NB4 (cell line): ENCODE measurements at places on chromosomes 16 and 17.

- DNase-seq: no peak
Observed at GRCh38 chr16:74201576-74201975, 95.0 kb upstream of the PSMD7 start.

GRCh38 chr17:66714046-66715023 is 120.6 kb upstream of the CACNG5 start:
- no peak for DNase-seq

GRCh38 chr16:88943131-88943664 is 33.8 kb downstream of the CBFA2T3 start:
- no peak for DNase-seq

DNA sequence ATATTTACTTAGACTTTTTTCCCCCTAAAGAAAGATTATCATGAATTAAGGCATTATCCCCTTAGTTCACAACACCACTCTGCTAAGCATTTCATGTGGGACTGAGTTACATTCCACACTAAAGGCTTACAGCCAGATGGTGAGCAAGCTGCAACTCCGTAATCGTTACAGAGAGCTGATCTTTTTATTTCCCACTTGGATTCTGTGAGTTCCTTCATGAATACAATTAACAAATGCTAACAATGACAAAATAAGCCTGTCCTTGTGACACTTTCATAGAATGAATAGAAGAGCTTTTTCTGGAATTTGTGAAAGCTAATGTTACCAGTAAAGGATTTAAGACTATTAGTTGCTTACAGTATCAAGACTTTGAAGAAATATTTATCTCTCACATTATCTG is 8.7 kb downstream of the OGFOD1 start:
- DNase-seq: no peak

GRCh38 chr17:50200457-50201275 is 765 bp downstream of the COL1A1 start:
- peak; percentile 83 for DNase-seq

- DNase-seq: no peak
Observed at GRCh38 chr16:11880007-11880406, 28.7 kb upstream of the RSL1D1 start.

DNA sequence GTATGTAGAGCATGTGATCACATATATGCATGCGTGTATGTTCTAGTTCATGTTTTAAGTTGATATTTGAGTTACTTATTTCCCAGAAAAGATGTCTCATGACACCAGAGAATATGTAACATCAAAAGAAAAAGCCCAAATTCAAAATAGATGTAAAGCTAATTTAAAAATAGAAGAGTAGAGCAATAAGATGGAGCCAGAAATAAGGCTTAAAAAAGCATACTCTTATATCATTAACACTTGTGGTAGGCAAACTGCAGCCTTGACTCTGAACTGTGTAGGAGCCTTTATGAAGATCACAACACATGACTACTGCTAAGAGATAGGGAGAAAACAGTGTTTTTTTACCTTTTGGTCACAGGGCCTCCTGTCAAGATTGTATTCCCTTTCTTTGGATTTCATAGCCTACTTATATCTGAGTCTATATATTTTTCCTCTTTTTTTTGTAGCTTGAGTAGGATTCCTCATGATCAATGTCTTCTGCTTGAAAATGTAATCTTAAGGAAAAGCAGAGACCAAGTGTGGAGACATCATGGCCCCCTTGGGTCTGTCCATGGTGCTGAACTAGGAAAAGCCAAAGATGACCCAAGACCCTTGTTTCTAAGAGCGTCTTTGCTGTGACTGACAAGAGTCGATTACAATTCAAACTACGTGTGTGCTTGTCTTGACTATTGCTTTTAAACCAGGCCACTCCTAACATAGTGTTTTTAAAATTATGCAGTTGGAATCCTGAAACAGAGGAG is 390.4 kb downstream of the SHISA9 start:
- DNase-seq: peak; percentile 10

- peak; percentile 50 for DNase-seq
Observed at GRCh38 chr17:42249681-42250446, 26.3 kb downstream of the STAT5B start.

GRCh38 chr17:3527896-3528295 is 29.7 kb downstream of the TRPV3 start:
- DNase-seq: no peak

DNA sequence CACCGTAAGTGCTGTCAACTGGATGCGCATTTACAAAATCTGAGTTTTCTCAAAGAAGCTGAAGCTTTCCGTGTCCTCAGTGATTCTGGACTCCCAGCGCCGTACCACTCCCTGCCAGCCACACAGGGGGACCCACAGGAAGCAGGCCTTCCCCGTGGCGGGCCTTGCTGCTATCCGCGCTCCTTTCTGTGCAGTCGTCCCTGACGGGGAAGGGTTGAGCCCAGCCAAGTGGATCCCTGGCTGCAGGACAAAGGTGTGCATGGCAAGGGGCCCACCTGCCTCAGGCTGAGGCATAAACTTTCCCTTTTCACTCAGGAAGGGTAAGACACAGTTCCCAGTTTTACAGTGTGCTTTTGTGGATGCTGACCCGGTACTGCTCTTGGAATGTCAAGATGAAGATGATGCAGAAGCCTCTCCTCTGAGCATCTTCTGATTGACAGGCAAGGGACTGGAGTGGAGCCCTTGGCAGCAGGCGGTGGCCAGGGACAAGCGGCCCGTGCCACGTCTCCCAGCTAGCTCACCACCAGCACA is 93.0 kb downstream of the ANKRD11 start:
- no peak for DNase-seq

DNA sequence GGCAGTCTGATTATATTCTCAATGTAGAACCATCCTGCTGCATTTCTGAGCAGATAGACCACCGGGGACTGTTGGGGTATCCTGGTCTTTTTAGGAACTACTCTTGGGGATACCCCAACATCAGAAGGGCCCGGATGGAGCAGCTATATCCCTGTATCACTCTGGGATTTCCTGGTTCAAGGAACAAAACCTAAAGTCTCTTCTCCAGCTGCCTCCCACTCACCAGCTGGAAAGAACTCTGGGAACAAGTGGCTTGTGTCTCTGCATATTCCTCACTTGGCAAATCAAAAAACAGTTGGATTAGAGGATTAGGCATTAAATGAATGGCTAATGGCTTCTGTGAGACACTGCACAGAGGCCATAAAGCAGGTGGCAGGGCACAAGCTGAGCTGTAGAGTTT is 62.3 kb upstream of the HS3ST2 start:
- no peak for DNase-seq

- no peak for DNase-seq
Observed at GRCh38 chr17:63792055-63792729, 18.2 kb downstream of the DDX42 start.

GRCh38 chr16:86384263-86384649 is 126.1 kb upstream of the FOXF1 start:
- DNase-seq: peak; percentile 11

GRCh38 chr17:36938566-36939051 is 1.3 kb downstream of the LHX1 start:
- DNase-seq: peak; percentile 46

GRCh38 chr16:77812856-77813500 is 24.6 kb downstream of the VAT1L start:
- DNase-seq: no peak

GRCh38 chr16:89548344-89549006 is 12.0 kb upstream of the RPL13 start:
- no peak for DNase-seq

DNA sequence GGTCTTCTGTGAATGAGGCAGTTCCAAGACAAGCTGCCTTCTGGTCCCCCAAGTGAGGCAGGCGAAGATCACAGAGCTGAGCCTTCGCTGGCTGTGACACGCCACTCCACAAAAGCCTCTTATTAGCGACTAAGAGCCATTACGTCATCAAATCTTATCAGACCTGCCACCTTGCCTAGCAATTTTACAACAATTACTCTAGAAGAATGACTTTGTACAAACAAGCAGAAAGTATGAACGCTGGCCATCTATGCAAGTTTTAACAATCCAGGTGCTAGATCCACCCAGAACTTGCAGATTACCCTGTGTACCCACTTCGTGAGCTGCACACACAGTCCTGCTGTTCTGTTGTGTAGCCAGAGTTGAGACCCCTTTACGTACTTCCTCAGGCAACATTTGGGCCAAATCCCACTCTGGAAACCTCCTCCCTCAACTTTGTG is 3.8 kb upstream of the ICAM2 start:
- peak; percentile 36 for DNase-seq

GRCh38 chr17:59859444-59860025 is 33.2 kb downstream of the TUBD1 start:
- peak; percentile 64 for DNase-seq

GRCh38 chr17:61647047-61647446 is 56.0 kb upstream of the NACA2 start:
- DNase-seq: no peak

DNA sequence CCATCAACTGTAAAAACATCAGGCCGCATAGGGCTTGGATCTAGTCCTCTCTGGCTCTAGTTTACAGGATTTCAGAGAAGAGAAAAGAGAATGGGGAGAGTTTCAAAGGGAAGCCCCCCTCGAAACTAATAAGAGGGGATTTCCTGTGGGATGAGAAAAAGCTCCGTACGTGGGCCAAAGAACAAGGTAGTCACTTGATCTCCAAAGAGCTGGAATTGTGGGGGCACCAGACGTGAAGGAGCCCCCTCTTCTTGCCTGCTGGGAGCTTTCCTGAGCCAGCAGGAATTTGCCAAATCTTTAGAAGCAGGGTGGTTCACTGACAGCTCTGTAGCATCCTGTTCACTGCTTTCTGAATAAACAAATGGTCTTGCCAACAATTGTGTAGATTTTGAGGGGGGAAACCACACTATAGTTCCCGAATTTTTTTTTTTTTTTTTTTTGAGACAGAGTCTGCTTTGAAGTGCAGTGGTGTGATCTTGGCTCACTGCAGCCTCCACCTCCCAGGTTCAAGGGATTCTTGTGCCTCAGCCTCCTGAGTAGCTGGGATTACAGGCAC is 7.0 kb upstream of the TMIGD1 start:
- DNase-seq: no peak

DNA sequence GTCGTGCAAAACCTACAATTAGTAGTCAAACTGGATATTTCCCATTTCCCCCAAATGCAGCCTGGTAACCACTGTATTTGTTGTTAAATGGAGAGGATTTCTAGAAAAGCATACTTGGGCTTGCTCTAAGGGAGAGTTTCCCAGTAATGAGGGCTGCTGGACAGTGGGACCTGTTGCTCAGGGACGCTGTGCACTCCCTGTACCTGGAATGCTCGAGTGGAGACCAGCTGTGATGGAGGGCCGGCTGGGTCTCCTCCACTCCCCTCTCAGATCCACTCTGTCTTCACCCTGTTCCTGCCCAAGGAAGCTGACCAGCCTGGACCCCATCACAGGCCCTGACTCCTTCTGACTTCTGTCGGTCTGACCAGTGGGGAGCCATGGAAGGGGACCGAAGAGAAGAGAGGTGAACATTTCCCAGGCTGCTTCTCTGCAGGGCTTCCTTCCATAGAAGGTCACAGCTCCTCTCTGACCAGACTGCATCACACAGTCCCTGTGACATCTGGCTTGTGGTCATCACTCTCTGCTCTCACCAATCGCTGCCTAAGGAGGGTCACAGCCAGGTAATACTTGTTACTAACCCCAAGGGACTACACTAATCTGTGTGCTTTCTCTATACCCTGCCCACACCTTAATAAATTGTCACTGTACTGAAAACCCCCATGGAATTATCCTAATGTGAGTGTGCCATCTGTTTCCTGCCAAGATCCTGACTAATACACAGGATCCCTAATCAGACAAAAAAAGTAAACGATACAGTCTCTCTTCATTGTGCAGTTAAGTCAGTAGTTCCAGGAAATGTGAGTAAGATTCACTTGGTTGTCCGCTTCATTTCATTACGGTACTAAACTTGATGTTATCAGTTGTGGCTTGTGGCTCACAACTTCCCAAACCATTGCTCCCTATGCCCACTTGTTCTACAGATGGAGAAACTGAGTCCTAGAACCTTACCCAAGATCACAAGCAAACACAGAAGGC is 102.4 kb downstream of the CCT6B start:
- peak; percentile 72 for DNase-seq

- DNase-seq: no peak
Observed at GRCh38 chr16:3249451-3249850, 7.0 kb downstream of the MEFV start.

DNA sequence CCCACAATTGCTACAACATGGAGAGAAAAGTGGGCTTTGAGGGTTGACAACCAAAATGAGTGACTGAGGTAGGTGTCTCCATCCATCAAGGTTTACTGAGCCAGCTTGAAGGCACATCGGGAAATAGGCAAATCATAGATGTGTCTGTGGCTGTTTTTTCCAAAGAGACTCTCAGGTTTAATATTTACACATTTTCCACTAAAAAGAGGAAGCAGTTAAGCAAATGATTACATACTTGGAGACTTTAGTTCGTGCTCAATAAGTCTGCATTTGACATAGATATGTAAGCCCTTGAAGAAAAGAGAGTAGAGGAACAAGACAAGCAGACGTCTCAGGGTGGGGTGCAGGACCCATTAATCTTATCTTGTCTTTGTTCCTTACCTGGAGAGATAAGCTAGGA is 148.9 kb upstream of the COX10 start:
- DNase-seq: peak; percentile 16
